ENCODE measurements at places on chromosomes 16 and 17. TPM values are rescaled to one million over a fixed set of nuclear protein-coding genes. Genes with fewer than 3 reads are reported as not detected.

KRT28 gene
- not detected for total RNA-seq

ZP2 gene
- not detected for total RNA-seq

ACSF2 gene
- 29.1 TPM for total RNA-seq

METTL2A gene
- total RNA-seq: 18.7 TPM

APOBR gene
- not detected for total RNA-seq

C16orf46 gene
- total RNA-seq: not detected

SLC13A5 gene
- not detected for total RNA-seq

CLEC18C gene
- total RNA-seq: not detected

SPNS2 gene
- total RNA-seq: 0.54 TPM

TPSAB1 gene
- total RNA-seq: not detected

CTRB1 gene
- not detected for total RNA-seq

PRDM7 gene
- not detected for total RNA-seq

SLC5A11 gene
- not detected for total RNA-seq

KRT12 gene
- not detected for total RNA-seq

ZNF597 gene
- total RNA-seq: 3.4 TPM

CDRT15L2 gene
- not detected for total RNA-seq

LRRC37A gene
- total RNA-seq: 0.89 TPM

ZCCHC14 gene
- total RNA-seq: 7.8 TPM

CLDN6 gene
- total RNA-seq: 0.27 TPM

HIGD1B gene
- not detected for total RNA-seq

CSH2 gene
- total RNA-seq: not detected

VTN gene
- not detected for total RNA-seq

RPL38 gene
- total RNA-seq: 421 TPM

CDT1 gene
- total RNA-seq: 44.4 TPM

HOXB6 gene
- 9.4 TPM for total RNA-seq

AHSP gene
- not detected for total RNA-seq

KRT20 gene
- 0.17 TPM for total RNA-seq

FBXO47 gene
- total RNA-seq: not detected

LGALS3BP gene
- 1,162 TPM for total RNA-seq

TNP2 gene
- total RNA-seq: not detected

All from M059J (cell line).